Umbilical cord (tissue), 2 donors: ENCODE measurements at places on chromosomes 2 and 18. TPM values are rescaled to one million over a fixed set of nuclear protein-coding genes. Genes with fewer than 3 reads are reported as not detected.

Gene SLC40A1
- 133 TPM for total RNA-seq

Gene PRSS56
- total RNA-seq: not detected

Gene SIX3
- not detected for total RNA-seq

Gene HNMT
- total RNA-seq: 72.7 TPM

Gene TMEM17
- 7.0 TPM for total RNA-seq

Gene CREB1
- 69.6 TPM for total RNA-seq

Gene CD8B2
- 2.6 TPM for total RNA-seq

DNA sequence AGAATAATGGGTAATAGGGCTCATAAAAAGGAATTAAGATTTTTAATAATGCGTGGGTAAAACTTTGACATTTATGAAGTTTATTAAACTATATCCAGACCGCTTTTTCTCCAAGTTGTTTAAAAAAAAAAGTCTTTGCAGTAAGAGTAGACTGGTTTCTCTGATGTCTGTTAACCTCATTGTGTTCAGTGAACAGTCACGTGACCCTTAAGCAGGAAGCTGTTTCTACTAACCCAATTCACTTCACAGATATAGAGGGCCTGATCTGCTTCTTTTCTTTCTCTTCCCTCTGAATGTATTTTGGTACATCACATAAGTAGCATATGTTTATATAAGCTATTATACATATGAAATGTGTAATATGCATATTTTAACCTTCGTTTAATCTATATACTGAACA, 1011.3 kb upstream of the CELF4 start:
- no peak for DNase-seq

DNA sequence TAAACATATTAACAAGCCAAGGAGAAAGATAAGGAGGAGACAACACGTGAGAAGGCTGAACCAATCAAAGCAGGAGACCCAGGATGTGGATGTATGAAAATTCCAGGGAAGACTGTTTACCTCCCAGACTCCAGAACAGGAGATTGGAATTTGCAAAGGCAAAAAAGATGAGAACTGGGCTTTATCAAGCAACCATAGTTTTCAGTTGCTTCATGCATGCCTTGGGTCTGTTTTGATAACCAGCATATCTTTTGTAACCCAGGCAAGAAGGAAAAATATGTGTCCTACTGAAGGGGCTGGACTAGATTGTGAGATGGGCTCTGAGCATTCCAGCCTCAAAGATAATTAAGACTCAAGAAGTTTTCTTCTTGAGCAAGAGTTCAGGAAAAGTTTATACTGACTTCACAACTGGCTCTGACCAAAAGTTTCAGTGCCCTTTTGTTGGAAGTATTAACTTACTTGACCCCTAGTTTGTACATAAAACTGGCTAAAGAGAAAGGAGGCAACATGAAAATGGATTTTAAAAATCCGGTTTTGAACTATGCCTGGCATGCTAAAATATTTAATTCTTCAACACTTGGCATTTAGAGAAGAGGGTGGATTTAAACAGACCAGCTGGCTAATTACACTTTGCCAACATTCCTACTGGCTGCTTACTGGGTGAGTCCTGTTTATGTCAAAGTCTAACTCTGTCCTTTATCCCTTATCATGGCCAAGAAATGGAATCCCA, 79.3 kb upstream of the CD28 start:
- DNase-seq: peak; percentile 71

DNA sequence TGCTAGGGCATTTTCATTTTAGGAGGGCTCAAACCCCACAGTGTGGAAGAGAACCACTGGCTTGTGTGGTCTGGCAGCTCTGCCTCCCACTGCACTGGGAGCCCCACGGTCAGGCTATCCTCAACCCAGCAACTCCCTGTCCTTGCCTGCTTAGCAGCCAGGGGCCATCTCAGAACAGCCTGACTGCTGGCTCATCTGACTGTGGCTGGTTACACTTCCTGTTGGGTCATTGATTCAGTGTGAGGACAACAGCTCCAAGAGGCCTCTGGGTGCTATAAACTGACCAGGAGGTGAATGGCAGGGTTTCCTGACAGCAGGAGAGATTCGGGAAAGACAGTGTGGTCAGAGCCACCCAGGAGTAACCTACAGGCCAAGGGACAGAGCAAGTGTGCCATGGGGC, 40.1 kb downstream of the AMER3 start:
- DNase-seq: no peak

- DNase-seq: no peak
Observed at GRCh38 chr2:6314218-6314960, 551.3 kb downstream of the CMPK2 start.

DNA sequence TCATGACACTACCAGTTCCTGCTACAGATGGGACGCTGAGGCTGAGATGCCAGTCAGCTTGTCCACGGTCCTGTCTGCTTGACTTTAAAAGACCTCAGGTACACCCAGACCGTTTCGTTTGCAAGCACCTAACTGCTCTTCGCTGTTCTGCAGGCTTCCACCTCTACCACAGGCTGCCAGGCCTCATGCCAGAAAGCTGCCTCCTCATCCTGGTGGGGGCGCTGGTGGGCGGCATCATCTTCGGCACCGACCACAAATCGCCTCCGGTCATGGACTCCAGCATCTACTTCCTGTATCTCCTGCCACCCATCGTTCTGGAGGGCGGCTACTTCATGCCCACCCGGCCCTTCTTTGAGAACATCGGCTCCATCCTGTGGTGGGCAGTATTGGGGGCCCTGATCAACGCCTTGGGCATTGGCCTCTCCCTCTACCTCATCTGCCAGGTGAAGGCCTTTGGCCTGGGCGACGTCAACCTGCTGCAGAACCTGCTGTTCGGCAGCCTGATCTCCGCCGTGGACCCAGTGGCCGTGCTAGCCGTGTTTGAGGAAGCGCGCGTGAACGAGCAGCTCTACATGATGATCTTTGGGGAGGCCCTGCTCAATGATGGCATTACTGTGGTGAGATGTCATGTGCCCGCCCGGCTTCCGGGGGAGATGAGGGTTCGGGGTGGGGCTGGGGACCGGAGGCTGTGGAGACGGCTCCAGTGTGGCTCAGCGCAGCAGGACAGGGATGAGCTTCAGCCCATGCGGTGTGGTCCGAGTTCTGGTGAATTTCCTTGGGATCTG, 5.9 kb downstream of the SLC9A4 start:
- no peak for DNase-seq

DNA sequence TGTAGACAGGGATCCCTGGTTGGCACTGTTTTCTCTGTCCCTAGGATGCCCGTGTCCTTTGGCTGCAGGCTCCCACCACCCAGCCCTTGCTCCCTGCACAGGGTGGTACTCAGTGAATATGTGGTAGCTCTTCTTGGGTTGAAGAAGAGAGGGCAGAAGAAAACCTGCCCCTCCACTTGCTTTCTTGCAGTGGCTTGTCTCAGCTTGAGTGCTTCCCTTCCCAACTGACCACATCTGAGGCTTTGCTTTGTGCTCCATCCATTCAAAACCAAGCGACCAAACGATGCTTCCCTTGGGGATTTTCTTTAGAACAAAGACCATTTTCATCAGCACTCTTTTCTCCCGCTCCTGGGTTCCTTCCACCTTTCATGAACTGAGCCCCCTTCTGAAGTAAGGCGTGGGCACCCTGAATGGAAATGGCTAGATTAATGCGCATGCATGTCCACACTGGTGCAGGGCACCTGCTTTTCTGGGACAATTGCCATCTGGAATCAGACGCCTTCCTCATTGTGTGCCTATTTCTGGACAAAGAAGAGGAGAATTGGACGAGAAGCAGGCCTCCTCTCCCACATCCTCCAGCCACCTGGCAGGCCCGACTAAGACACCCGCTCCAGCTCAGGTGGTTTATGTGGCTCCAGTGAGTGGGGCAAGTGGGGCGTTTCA, 59.1 kb downstream of the ARL4C start:
- no peak for DNase-seq

DNA sequence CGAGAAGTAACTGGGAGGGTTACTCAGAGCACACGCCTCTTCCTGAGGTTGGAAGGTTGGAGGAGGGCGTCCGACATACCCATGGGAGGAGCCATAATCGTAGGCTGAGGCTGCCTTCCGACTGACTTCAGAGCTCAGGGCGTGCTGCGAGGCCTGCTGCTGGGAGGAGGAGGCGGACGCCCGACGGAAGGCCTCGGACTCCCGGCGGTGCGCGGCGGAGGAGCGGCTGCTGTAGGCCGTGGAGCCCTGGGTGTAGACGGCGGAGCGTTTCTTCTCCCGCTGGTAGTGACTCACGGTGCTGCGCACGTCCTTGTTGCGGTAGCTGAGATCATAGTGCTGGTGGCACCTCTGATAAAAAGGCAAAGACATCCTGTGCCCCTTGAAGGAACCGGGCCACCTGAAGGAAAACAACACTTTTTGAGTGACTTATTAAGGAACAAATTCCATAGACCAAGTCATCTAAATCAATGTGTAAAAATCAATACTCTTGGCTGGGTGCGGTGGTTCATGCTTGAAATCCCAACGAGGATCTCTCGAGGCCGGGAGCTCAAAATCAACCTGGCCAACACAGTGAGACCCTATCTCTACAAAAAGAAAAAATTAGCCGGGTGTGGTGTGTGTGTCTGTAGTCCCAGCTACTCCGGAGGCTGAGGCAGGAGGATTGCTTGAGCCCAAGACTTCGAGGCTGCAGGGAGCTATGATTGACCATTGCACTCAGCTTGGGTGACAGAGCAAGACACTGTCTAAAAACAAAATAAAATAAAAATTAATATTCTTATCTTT, 4.7 kb downstream of the MYOM1 start:
- no peak for DNase-seq

GRCh38 chr2:137223722-137224121, 458.4 kb downstream of the THSD7B start:
- no peak for DNase-seq

GRCh38 chr2:126657148-126657635, 1.2 kb downstream of the GYPC start:
- peak; percentile 75 for DNase-seq

- DNase-seq: no peak
Observed at GRCh38 chr18:1797235-1797634, 774.1 kb downstream of the METTL4 start.
